ENCODE measurements at places on chromosomes 11 and 22.
A peak's percentile ranks its signal among the peaks of the same experiment; 100 is the strongest.

GRCh38 chr11:61918251-61918937, 1.0 kb upstream of the RAB3IL1 start:
- no peak for DNase-seq

DNA sequence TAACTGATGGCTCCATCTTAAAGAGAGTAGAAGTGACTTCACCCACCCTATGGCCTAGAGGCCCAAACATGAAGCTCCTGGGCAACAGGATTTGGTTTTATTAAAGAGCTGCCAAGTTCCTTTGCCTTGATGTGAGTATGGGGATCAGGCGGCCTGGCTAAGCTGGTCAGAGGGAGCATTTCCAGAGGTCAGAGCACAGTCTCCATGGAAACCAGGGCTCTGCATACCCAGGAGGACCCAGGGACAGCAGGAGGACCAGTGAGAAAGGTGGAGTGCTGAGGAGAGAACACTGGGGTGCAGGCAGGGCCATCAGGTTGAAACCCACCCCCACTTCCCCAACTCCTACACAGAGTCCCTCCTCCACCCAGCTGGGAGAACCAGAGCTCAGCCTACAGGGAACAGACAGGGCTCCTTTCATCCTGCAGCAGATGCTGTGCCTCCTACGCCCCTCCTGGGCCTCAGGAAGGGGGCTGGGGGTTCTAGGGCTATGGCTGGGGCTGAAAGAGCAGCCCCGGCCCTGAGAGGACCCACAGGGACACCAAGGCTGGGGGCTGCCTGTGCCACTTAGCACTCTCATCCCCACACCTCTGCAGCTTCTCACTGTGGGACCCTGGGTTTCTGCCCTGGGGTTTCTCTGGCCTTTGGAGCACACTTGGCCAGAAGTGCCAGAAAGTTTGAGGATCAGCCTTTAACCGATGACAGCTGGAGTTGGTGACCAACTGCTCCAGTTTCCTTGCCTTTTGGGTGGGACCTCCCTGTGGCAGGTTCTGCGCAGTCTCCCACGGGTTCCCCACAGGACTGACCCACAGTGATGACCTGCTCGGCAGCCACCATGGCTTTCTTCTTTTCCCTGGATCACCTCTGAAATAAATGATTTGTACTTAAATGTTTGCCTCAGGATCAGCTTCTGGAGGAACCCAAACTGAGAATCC, 13.8 kb upstream of the P2RY6 start:
- peak; percentile 49 for DNase-seq

DNA sequence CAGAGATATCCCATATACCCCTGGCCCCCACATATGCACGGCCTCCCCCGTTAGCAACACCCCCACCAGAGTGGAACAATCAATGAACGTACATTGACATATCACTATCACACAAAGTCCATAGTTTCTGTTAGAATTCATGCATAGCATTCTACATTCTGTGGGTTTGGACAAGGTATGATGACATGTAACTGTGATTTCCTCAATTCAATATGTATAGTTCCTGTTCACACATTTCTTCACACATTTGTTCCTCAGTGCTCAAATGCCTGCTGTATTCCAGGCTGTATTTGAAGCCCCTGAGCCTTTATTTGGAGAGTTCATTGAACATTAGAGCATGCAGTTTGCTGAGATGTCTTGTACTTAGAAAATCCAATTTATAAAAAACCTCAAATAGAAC, 69.9 kb downstream of the PTPRJ start:
- DNase-seq = no peak

DNA sequence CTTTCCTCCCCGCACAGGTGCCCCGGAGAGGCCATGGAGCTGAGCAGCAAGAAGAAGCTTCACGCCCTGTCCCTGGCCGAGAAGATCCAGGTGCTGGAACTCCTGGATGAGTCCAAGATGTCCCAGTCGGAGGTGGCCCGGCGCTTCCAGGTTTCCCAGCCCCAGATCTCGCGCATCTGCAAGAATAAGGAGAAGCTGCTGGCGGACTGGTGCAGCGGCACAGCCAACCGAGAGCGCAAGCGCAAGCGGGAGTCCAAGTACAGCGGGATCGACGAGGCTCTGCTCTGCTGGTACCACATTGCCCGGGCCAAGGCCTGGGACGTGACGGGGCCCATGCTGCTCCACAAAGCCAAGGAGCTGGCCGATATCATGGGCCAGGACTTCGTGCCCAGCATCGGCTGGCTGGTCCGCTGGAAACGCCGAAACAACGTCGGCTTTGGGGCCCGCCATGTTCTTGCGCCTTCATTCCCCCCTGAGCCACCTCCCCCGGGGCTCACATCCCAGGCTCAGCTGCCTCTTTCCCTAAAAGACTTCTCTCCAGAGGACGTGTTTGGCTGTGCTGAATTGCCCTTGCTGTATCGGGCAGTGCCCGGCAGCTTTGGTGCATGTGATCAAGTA, 1.3 kb downstream of the TIGD3 start:
- DNase-seq = no peak

GRCh38 chr11:32931606-32932005, 39.0 kb downstream of the QSER1 start:
- DNase-seq = no peak

DNA sequence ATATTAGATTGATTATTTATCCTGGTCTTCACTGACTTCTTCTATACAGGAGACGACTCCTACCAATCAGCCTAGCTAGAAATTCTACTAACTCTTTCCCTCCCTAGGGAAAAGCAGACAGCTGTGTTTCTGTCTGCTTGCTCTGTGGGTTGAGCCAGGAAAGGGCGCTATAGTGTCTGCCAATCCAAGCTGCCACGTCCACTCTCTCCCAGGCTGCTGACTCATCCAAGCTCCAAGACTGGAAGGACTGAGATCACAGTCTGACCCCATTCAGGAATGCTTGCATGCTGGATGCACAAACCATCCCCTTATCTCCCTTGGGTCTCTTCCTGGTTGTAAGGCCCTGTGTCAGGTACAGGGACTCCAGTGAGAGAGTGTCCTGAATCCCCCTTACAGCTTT, 955.6 kb downstream of the OPCML start:
- DNase-seq = peak; percentile 98

All from islet precursor cell (in vitro differentiated cells).